GM12878 (cell line): ENCODE measurements at places on chromosomes 11 and 22.

DNA sequence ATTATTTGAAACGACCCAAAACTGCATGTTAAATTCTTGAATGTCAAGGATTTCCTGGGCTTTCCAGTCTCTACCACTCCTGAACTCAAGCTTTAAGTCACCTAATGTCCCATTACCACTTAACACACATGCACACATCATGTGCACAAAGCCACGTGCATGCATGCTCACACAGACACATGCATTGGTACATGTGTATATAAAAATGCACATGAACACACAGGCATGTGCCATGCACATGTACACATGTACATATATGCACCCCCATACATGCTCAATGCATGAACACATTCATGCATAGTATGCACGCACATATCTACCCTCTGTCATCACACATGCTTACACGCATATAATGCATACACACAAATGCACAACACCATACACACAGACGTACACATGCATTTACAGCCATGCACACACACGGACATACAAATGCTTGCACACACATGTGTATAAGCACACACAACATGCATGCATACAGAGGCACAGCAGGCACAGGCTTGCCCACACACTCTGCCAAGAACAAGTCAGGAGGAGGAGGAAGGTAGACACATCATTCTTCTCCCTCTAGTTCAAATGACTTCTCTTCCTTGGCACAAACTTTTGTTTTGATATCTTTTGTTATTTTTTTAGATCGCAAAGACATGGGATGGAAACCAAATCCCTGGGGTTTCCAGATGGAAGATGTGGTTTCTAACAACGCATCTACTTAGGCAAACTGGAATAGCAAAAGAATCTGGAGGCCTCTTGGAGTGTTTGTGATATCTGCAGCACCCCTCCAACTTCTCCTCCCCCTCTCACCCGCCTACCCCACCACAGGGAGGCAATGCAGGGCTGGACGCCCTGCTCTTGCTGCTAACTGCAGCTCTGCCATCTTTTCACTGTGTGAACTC lies 24.6 kb downstream of the RASD2 start:
- H3K27ac ChIP-seq, result no peak overlapping the region
- H3K4me1 ChIP-seq, result no peaks in the 10 kb centered on the region
- peaks cover 6% of the 10 kb centered on the region for H3K27me3 ChIP-seq
- DNase-seq, result no peak

DNA sequence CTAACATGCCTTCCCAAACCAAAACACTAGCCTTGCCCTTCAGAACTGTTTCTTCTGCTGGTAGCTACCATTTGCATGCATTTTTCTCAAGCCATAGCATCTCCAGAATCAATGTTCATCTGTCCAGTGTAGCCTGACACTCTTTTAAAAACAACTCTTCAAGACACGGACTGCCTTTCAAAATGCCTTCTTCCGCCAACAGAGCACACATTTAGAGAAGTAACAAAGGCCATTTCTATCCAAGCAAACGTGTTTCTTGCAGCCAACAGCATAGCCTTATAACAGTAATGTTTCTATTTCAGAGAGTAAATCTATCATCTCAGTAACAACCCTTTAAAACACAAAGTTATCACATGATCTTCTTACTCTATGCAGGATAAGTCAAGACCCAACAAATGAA lies 143.3 kb upstream of the MTMR2 start:
- no peaks in the 10 kb centered on the region; the same call in 1 of the 2 replicates for H3K36me3 ChIP-seq
- DNase-seq, result no peak
- no peak overlapping the region for H3K4me3 ChIP-seq
- H3K27ac ChIP-seq, result no peak overlapping the region
- H3K27me3 ChIP-seq, result no peaks in the 10 kb centered on the region

- no peak overlapping the region for H3K4me3 ChIP-seq
- no peaks in the 10 kb centered on the region for H3K4me1 ChIP-seq
- no peaks in the 10 kb centered on the region; the same call in 1 of the 2 replicates for H3K27me3 ChIP-seq
- no peak for DNase-seq
- H3K36me3 ChIP-seq, result no peaks in the 10 kb centered on the region
These were observed 134.7 kb upstream of the KIRREL3 start for GRCh38 chr11:127135256-127135655.

- DNase-seq, result no peak
- H3K4me3 ChIP-seq, result no peak overlapping the region
- H3K27ac ChIP-seq, result no peak overlapping the region
These were observed 6.0 kb upstream of the FGF3 start for GRCh38 chr11:69825037-69825834.
